CD4-positive, CD25-positive, alpha-beta regulatory T cell (primary cell): ENCODE measurements at places on chromosomes 7 and 10. TPM values are rescaled to one million over a fixed set of nuclear protein-coding genes. Genes with fewer than 3 reads are reported as not detected.
A peak's percentile ranks its signal among the peaks of the same experiment; 100 is the strongest.

FBXL13 gene
- not detected for total RNA-seq

CALHM1 gene
- not detected for total RNA-seq

DNA sequence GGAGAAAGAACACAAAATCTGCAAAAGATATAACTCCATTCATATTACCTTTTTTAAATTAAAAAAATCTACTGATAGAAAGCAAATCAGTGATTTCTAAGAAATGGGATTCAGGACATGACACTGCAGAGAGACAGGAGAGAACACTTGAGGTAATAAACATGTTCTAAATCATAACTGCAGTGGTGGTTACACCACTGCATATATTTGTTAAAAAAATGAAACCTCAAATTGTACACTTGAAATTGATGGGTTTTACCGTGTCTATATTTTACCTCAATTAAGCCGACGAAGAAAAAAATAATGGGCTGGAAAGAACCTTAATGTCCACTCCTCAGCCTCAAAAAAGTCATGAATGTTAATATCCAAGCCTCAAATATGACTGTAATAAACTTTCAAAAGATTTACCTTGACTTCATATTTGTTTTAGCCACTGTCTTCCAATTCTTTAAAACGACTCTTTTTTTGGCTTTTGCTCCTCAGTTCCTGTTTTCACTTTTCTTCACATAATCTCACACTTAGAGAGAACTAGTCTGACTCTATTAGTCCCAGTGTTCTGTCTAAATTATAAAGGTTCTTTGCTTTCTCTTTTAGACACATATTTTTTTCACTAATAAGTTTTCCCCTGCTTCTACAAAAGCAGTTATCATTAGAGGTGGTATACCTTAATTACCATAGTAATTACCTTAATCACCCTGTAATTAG, 502.4 kb downstream of the GRM8 start:
- DNase-seq, result no peak

DNA sequence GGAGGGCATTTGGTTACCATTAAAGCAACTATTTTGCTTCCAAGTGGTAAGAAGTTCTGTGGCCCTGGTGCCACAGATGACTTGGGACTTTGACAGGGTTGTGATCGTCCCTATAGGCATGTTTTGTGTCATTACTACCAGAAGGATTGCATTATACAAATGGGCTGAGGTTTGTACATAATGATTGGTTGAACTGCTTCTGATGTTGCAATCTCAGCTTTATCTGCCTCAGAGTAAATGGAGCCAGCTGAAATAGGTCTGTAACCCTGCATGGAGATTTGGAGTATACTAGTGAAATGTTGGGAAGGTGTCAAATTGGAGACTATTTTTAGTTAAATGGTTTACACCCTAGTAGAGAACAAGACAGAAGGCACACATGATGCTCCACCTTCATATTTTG, 46.1 kb upstream of the SEPTIN7 start:
- DNase-seq, result no peak

DNA sequence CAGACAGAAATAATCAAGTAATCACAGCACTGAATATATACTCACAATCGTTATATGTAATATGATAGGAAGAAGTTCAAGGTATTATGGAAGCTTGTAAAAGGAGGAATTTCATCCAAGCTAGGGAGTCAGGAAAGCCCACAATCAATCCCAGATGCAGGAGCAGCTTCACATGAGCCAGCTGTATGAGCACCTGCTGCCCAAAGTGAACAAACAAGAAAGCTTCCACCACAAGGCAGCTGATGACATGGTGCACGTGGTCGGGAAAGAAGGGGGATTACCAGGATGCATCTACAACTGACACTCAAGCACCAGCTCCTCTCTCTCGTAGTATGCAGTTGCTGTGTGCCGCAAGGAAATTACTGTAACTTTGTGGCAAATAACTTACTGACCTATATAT, 225.2 kb downstream of the XPNPEP1 start:
- DNase-seq, result no peak

GTF2IRD1 gene
- 2.4 TPM for total RNA-seq

DNA sequence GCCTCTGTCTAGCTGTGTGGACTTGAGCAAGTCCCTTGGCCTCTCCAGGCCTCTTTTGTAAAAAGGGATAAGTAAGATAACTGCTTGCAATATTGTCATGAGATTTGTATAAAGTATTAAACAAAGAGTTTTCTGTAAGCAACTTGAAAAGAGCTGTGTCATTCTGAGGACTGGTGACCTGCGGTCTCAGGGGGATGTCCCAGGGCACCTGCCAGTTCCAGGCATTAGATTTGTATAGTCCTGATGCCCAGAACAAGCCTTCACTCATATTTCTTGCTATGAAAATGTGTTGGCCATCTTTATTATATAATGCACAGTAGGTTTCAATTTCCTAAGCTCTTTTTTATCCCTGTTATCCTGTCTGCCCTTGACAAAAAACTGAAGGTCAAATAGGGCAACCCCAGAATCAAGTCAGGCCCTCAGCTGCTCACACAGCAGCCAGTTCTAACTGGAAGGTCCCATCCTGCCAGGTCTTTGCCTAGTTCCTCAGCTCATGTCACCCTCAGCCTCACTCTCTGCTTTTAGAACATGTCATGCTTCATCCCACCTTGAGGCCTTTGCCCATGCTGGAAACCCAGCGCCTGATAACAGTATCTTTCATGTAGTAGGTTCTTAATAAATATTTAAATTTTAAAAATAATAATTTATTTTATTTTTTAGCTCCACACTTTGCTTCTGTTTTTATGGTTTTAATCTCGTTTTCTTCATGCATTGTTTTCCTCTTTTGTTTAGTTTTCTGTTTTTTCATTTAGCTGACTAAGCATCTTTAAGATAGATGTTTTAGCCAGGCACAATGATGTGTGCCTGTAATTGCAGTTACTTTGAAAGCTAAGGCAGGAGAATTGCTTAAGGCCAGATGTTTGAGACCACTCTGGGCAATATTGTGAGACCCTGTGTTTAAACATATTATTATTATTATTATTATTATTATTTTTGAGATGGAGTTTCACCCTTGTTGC, 87.5 kb upstream of the ZNF92 start:
- DNase-seq, result no peak

NKX1-2 gene
- total RNA-seq, result not detected

DNA sequence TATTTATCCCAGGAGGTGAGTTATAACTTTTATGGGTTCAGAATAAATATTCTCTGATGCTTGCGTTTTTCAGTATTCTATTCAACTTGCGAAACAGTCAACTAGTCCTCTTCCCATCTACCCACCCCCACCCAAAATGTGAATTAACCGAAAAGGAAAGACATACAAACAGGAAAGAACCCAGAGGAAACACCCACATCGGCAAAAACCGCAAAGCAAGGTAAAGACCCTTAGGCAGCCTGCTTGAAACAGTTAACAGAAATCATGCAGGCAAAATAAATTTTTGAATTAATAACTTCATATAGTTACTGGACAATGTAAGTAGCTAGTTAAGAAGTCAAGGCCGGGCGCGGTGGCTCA, 5.4 kb downstream of the ZC3HAV1 start:
- DNase-seq, result peak; percentile 81

MSS51 gene
- total RNA-seq, result 3.9 TPM

FAM25G gene
- not detected for total RNA-seq

- peak; percentile 88 for DNase-seq
These were observed 69.1 kb downstream of the ZMIZ1 start for GRCh38 chr10:79137826-79138225.

TPK1 gene
- 38.8 TPM for total RNA-seq

TRPV6 gene
- total RNA-seq, result not detected

CCSER2 gene
- total RNA-seq, result 110 TPM

GRCh38 chr10:117249493-117250093, 8.7 kb downstream of the SLC18A2 start:
- no peak for DNase-seq

- no peak for DNase-seq
These were observed 68.4 kb downstream of the PTEN start for GRCh38 chr10:87931836-87932230.
